ENCODE measurements at places on chromosomes 5 and 9. TPM values are rescaled to one million over a fixed set of nuclear protein-coding genes. Genes with fewer than 3 reads are reported as not detected.

HTR1A gene
- not detected for polyA plus RNA-seq

INSYN2B gene
- polyA plus RNA-seq: 0.36 TPM

ADAMTSL1 gene
- polyA plus RNA-seq: 15.8 TPM

ANXA2R gene
- 1.1 TPM for polyA plus RNA-seq

PDE6A gene
- 0.04 TPM for polyA plus RNA-seq
